ENCODE measurements at places on chromosomes 13 and 19.

- DNase-seq, result no peak
Measured at GRCh38 chr19:49985871-49986270, 24.9 kb upstream of the SIGLEC11 start.

DNA sequence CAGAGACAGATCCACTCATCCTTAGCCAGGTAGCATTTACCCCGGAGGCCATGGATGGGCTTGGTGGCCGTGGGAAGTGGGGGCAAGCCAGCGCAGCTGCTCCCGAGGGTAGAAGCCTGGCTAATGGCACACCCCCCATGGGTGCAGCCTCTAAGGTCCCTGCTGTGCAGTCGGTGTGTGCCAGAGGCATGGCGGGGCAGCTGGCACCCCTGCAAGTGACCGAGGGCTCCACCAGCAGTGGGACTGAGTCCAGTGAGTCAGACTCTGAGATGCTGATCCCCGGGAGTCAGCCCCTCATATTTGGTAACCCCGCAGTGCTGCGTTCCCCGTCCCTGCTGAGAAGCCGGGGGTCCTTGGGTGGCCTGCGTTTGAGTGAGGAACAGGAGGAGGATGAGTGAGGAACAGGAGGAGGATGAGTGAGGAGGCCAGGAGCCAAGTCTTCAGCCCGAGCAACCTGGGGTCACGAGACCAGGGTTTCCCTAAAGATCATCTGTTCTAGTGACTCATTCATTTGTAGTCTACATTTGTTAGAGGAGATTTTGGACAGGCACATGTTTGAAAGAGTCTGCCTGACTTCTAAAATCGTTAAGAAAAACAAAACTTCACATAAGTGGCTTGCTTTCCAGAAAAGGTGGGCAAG is 180.7 kb downstream of the STK24 start:
- no peak for DNase-seq

GRCh38 chr13:22017226-22017625 is 346.4 kb downstream of the FGF9 start:
- no peak for DNase-seq

- DNase-seq, result no peak
Measured at GRCh38 chr13:55199134-55199533, 1941.6 kb upstream of the PRR20A start.

GRCh38 chr13:56706485-56706884 is 434.2 kb upstream of the PRR20A start:
- no peak for DNase-seq

DNA sequence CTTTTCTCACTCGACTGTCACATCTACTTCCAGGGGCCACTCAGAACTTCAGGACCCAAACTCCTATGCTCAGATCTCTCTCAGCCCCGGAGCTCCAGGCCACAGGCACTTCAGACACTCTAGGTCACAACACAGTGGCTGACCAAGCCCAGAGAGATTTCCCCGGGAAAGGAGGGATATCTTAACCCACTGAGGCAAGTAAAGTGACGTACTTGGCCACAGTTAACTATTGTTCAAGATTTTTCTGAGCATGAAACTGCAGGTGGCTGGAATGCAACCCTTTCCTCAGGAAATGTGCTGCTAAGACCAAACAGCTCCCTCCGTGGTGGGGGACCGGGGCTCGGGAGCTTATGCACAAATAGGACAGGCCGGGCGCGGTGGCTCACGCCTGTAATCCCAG is 23.9 kb downstream of the OPA3 start:
- no peak for DNase-seq

DNA sequence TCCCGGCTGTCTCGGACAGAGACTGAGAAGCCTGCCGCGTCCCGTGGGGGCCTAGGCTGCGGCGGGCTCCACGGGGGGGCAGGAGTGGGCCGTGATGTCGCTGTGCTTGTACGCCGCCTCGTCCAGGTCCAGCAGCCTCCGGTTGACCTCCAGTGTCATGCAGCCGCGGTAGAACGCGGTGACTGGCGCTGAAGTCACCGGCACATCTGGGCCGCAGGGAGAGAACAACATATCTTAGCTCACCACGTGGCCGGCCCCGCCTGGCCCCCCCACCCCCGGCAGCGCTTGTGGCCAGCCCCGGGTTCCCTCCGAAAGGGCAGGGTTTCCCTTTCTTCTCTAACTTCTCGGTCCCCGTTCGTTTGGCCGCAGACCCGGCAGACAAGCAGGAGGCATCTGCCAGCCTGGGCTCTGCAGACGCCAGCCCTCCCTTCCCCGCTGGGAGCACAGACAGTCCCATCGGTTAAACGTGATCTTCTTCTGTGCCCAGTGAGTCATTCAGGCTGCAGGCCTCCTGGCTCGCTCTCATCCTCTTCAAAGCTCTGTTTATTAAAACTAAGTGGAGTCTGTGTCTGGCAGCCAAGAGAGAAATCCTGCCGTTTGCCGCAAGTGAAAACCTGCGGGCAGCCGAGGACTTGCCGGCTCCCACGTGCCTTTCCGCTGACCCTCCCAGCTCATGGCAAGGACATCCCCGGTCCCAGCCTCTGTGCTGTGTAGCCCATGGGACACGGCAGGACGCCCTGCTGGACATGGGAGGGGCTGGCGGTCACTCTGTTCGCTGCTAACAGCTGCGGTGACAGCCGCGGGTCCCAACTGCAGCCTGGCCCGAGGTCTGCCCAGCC is 42.8 kb downstream of the GAS6 start:
- DNase-seq, result no peak

- no peak for DNase-seq
Measured at GRCh38 chr13:46320406-46320805, 66.6 kb downstream of the RUBCNL start.

- DNase-seq, result no peak
Measured at GRCh38 chr19:1968279-1969175, 27.6 kb downstream of the CSNK1G2 start.

DNA sequence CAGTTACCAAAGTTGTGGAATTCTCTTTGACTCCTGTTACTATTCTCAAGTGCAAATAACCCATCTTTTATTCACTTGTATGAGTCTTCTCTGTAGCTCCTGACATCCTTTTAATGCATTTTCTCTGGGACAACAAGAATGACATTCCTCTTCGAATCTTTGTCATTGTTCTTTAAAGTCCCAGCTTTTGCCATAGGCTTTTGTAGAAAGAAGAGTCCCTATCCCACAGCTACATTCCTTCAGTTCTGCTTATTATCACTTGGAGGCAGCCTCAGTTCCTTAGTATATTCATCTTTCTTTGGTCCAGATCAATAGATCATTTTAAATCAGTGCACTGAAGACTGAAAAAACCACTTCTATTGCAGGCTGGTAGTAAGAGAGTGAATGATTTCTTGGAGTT is 560.2 kb downstream of the DACH1 start:
- DNase-seq, result no peak

- no peak for DNase-seq
Measured at GRCh38 chr19:53789708-53790678, 34.1 kb downstream of the NLRP12 start.

DNA sequence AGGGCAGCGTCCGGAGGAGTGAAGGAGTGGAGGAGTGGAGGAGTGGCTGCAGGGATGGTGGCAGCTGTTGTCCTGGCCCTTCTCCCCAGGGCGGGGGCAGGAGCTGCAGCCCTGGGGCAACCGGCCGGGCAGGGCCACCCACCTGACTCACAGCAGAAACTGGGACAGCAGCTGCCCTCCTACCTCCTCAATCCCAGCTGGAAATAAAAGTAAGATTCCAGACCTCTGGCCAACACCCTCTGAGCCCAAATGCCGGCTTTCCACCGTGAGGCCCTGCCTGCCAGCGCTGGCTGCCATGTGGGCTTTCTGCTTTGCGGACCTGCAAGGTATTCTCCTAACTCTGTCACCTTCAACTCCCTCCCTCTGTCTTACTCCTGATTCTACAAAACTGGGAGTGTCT is 3.3 kb upstream of the CLPP start:
- DNase-seq, result no peak

DNA sequence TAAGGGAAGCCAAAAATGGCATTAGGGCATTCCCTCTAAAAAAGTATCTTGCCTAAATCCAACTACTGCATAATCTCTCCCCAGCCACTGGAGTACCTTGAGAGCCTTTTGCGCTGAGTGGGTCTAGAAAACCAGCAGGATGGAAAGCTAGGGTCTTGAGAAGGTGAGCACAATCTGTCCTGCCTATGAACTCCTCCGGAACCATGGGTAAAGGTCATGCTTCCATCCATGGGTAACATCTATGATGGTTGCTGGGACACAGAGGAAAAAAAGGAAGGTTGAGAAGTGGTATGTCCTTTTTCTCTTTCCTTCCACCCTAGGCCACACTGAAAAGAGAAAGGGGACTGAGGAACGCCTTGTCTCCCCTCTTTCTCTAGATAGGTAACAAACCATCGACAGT is 52.4 kb downstream of the ZNF676 start:
- DNase-seq, result no peak

DNA sequence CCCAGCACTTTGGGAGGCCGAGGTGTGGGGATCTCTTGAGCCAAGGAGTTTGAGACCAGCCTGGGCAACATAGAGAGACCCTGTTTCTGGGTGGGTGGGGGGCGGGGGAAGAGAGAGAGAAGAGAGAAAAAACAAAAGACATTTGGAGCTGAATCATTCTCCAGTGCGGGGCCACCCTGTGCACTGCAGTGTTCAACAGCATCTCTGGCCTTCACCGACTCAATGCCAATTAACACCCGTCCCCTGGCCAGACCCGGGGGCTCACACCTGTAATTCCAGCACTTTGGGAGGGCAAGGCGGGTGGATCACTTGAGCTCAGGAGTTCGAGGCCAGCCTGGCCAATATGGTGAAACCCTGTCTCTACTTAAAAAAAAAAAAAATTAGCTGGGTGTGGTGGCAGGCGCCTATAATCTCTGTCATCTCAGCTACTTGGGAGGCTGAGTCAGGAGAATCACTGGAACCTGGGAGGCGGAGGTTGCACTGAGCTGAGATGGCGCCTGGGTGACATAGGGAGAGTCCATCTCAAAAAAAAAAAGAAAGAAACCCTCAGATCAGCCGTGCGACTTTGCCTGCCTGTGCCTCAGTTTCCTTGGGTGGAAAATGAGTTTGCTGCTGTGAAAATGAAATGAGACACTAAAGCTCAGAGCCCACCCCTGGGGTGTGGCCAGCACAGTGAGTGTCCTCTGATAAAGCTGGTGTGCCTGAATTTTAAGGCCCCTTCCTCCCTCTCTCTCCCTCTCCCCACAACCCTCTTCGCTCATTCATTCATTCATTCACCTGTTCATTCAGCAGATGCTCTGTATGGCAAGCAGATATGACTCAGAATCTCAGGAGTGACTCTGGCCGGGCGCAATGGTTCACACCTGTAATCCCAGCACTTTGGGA is 6.4 kb downstream of the KLF2 start:
- no peak for DNase-seq

GRCh38 chr13:28318496-28318895 is 176.4 kb downstream of the FLT1 start:
- no peak for DNase-seq

DNA sequence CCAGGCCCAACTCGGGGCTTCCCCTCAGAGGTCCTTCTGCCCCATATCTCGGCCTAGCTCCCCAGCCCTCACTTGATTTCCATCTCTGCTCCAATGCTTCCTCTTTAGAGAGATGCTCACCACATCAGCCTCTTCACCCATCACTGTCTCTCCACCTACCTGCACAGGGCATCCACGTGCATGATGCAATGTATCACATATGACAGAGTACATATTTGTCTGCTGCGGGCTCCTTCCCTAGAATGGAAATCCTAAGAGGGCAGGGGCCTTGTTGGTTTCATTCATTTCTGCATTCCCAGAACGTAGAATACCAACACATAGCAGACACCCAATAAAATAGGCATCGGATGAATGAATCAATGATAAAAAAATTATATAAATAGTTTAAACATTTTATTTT is 130.3 kb downstream of the USP12 start:
- DNase-seq, result no peak

- DNase-seq, result no peak
Measured at GRCh38 chr19:13052447-13053175, 50.0 kb downstream of the LYL1 start.

- DNase-seq, result no peak
Measured at GRCh38 chr19:7418596-7418995, 69.9 kb downstream of the ARHGEF18 start.

- DNase-seq, result no peak
Measured at GRCh38 chr13:99909836-99910619, 61.5 kb downstream of the ZIC5 start.

DNA sequence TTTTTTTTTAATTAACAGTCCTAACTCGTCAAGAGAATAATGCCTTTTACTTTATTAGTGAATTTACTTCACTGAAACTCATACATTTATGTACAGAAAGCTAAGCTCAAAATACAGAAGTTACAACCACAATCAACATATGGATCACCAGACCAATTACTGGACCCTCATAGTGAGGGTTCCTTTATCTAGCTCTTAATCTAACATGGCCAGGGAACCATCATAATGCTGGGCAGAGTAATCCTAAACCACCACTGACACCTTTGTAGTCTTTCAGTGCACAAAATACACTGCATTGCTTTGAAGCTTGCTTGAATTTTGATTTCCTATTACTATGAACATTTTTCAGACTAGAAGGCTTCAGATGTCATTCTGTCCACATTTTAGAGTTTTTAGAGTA is 1406.6 kb upstream of the PCDH9 start:
- DNase-seq, result no peak

DNA sequence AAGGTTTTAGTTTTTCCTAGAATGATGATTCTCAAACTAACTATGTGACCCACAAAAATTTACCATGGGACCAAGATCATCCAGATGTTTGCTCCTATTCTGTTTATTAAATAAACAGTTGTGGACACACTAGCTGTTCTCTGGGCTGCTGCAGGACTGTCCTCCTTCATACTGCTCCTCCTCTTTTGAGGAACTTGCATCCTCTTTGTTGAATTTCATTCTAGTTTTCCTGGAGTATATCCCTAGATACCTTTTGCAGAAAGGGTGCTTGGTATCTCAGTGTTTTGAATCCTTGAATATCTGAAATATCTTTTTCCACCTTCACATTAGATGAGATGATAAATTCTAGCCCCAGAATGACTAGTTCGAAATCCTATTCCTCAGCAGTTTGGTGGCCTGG is 24.1 kb downstream of the VASP start:
- no peak for DNase-seq

- DNase-seq, result no peak
Measured at GRCh38 chr13:34833562-34834182, 108.4 kb upstream of the NBEA start.

GRCh38 chr13:32956595-32956933 is 59.7 kb upstream of the KL start:
- no peak for DNase-seq

DNA sequence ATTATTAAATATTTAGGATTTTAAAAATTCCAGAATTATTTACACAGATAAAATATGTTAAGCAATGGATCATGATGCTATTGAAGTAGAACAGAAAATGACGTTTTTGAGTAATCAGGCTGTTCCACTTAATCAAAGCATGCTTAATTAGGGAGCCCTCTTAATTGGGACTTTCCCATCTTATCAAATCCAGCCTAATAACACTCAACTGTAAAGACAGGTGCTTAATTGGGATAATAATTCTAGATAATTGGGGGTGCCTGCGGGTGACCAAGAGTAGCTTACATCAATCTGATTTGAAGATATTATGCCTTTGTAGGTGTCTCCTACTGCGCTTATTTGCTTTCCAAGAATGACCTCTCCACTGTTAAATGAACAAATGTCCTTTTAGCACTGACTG is 742.2 kb upstream of the SLITRK6 start:
- no peak for DNase-seq

GRCh38 chr13:109642358-109642757 is 144.0 kb downstream of the IRS2 start:
- DNase-seq, result no peak

- DNase-seq, result no peak
Measured at GRCh38 chr13:19695428-19695827, 62.0 kb downstream of the MPHOSPH8 start.

All from stimulated activated CD8-positive, alpha-beta memory T cell treated with anti-CD3 and anti-CD28 coated beads, Interleukin-4, amount 100 ng/mL, for 1 hour (primary cell).